Urinary bladder (tissue), 4 donors: ENCODE measurements at places on chromosomes 6 and 20. TPM values are rescaled to one million over a fixed set of nuclear protein-coding genes. Genes with fewer than 3 reads are reported as not detected.

- DNase-seq: no peak
Measured at GRCh38 chr20:63858393-63859165, 2.7 kb upstream of the ABHD16B start.

RNF39 gene
- 0.73 TPM for polyA plus RNA-seq

DNA sequence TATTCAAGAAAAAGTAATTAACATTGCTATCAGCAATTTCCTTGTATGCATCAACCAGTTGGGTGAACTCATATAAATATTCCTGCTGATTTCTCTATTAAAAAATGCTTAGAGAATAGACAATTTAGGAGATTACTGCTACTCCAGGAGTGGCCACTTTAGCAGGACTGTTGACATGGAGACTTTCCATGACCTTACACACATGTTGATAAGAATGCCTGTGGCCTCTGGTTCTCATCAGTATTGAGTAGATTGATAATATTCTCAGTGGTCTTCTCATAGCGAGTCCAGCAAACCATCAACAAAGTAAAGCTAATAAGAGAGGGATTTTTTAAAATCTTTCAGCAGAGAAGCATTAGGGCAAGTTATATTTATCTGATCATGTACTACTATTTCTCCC lies 208.4 kb upstream of the MARCKS start:
- DNase-seq: no peak

FGD2 gene
- 10.5 TPM for polyA plus RNA-seq

DNA sequence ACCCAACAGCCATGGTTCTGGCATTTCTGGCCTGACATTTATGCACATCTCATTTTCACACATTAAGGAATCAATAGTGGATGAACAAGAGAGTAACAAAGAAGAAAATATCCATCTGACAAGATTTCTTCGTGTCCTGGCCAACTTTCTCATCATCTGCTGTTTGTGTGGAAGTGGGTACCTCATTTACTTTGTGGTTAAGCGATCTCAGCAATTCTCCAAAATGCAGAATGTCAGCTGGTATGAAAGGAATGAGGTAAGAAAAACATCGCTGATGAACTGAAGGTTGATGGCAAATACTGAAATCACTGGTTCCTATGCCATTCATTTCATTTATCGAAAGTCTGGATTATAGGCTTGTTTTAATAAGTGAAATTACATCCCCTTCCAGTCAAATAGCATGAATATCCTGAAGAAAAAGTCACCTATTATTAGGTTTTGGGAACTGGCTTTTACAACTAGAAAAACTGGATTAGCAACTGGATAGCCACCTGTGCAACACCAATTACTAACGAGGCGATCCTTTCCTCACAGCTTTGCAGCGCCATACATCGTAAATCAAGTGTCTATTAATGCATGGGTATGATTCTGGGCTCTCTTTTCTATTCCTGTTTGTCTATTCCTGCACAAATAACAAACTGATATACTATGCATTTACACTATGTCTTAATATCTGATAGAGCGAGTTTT lies 50.2 kb upstream of the NOP56 start:
- no peak for DNase-seq

- no peak for DNase-seq
Measured at GRCh38 chr6:90175627-90176538, 120.8 kb downstream of the BACH2 start.

LY6G5B gene
- polyA plus RNA-seq: 7.2 TPM

DNA sequence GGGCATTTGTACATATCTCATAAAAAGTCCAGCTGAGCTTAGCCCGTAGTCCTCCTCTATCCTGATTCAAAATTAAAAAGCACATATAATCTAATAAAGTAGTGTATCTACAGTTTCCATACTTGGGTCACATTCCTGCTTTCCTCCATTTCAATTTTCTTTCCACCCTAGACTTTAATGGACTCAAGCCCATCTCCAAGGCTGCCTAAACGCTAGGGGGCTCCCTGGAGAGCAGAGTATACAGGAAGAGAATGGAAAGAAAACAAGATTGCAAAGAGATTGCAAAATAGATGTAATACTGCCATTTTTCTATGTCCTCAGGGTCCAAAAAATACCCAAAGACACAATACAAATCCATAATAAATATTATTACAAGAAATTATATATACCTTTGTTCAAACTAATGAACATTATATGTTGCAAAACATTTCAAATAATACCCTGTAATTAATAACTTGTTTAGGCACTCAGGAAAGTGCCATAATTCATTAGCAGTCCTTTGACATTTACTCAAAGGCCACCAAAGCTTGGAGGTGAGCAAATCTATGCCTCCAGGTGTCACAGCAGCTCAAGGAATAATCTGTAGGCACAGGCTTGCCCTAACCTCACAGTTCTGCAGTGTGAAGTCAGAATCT lies 2.4 kb upstream of the MCM3 start:
- DNase-seq: no peak

DNA sequence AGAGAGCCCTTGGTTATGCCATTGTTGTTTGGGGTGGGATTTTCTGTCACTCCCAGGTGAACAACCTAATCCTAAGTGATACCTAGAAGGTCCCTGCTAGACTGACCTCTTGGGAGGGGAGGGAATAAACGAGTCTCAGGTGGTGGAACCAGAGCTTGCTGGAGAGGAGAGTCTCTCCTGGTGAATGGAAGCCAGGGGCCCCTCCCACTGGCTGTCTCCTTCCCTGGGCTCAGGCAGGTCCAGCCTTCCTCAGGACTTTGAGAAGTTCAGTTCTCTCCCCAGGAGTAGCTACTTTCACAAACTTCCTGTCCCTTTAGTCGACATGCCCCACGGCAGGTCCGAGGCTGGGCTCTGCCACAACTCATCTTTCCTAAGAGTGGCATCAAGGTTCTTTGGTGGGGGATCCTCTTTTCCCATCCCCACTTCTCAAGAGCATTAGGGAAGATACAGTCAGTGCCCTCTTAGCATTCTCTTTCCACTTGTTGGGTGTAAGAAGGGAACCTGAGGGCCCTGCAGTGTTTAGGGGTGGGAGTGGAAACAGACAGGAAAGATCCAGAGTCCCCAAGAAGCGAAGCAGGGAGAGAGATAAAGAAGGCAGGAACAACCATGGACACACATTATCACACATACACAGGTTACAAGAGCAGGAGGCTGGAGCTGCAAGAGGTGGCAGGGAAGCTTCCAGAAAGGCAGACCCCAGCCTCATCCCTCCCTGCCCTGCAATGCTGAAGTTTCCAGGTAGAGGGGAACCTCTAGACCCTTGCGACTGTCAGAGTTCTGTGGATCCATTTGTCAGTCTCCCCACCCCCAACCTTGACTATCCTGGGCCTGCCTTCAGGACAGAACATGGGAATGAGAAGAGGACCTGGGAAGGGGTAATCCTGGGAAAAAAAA lies 900 bp upstream of the GLP1R start:
- DNase-seq: no peak

CLIC1 gene
- 303 TPM for polyA plus RNA-seq

DNA sequence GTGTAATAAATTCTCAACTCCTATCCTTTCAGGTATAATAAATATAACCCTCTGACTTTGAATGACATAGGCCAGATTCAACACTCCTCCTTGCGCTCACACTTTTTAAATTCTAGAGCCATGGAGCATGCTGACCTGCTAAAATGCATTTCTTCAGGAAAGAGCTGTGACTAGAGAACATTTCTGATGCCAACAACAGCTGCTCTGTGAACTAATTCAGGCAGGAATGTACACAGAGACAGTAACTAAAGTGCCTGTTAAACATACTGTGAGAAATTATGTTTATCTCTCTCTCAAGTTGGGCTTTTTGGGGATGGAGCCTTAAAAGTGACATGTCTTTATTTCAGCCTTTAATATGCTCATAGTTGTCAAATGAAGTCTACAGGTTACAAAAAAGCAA lies 8.3 kb downstream of the NHSL1 start:
- DNase-seq: no peak

EYA4 gene
- 1.3 TPM for polyA plus RNA-seq

GRCh38 chr6:109672175-109672574 lies 18.8 kb downstream of the AK9 start:
- no peak for DNase-seq
